GM04503 (cell line): ENCODE measurements at places on chromosomes 4 and X.
A peak's percentile ranks its signal among the peaks of the same experiment; 100 is the strongest.

GRCh38 chrX:47664737-47665136 lies 5.8 kb upstream of the UXT start:
- no peak for DNase-seq

- DNase-seq, result no peak
These were observed 578.2 kb downstream of the FAM133A start for GRCh38 chrX:94252211-94252610.

GRCh38 chr4:99815597-99816011 lies 1.0 kb upstream of the DAPP1 start:
- no peak for DNase-seq

- DNase-seq, result no peak
These were observed 139.8 kb upstream of the VCX3A start for GRCh38 chrX:6674734-6675133.

DNA sequence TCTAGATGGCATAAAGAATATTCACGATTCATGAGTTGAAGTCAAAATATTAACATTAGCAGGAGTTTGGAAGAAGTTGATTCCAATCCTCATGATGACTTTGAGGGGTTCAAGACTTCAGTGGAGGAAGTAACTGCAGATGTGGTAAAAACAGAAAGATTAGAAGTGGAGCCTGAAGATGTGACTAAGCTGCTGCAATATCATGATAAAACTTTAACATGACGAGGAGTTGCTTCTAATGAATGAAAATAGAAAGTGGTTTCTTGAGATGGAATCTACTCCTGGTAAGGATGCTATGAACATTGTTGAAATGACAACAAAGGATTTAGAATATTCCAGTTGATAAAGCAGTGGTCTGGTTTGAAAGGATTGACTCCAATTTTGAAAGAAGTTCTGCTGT lies 70.1 kb upstream of the TMLHE start:
- DNase-seq, result no peak

DNA sequence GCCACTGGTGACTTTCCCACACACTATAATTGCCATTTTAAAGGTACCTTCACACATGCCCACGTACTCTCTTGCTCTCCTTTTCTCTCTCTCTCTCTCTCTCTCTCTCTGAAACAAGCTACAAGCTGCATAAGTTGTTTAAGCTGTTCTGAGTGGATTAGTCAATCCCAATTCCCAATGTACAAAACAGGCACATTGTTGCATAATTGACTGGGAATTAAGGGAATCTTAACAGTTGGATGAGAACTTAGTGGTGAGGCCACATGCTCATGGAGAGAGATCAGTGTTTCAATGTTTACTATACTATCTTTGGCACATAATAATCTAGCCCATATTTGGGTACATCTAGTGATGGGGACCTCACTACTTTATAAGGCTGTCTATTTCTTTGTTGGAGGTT lies 123.3 kb downstream of the ARHGEF9 start:
- no peak for DNase-seq

- peak; percentile 88 for DNase-seq
These were observed 28.5 kb upstream of the FGF5 start for GRCh38 chr4:80237992-80238391.

DNA sequence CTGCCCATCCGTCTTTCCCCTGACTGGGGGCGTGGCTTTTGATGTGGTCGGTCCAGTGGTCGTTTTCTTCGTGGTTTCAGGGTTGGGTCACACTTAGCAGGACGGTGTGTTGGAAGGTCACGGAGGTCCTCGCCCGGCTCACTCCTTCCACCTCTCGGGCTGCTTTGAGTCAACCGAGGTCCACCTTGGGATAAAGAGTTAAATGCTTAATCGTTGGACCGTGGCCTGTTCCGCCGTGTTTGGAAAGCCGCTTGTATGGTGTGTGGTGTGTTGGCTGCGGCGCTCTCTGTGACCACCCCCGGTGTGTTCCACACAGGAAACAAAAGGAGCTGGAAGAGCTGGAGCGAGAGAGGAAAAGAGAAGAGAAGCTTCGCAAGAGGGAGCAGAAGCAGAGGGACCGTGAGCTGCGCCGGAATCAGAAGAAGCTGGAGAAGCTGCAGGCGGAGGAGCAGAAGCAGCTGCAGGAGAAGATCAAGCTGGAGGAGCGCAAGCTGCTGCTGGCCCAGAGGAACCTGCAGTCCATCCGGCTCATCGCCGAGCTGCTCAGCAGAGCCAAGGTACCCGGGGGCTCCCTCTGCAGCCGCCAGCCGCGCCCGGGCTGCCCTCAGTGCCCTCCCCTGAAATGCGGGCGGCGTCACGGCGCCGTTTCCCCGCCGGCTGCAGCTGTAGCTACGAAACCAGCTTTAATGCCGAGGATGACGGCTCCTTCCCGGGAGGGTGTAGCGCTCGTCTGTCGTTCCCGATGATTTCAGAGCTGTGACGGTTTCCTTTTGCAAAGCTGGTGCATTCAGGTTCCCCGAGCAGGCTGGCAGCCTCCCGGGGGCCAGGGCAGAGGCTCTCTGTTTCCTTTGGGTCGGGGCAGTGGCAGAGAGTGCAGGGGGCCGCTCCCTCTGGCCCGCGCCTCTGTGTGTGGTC lies 7.7 kb downstream of the AKAP17A start:
- DNase-seq, result no peak

DNA sequence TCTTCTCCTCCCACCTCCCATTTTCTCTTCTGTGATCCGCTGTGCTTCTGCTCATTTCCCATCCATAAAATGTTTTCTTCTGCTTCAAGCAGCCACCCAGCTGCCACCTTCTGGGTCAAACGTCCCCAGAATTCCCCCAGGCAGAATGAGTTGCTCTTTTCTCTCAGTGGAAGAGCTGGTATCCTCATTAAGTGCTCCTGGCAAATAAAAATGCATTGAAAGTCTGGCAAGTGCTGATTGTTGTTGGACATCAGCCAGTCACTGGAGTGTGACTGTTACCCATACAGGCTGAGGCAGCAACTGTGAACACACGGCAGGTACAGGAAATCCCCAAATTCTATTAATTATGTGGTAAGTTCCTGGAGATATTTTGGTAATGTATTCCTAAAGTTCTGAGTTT lies 52.6 kb downstream of the LIMCH1 start:
- no peak for DNase-seq

DNA sequence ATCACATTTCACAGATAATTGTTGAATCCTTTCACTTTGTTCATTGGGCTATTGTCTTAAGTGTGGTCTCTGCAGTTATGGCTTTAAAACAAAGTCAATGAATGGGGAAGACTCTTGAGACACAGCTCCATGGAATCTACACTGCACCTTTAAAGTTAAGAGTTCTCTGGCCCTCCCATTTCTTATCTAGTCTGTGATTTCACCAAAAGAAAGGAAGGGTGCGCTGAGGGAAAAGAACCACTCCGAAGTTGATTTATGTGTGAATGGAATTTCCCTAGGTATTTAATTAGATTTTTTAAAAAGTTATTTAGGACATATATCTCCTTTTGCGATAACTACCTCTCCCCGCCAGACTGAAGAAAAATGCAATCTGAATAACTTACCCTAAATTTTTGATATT lies 2.5 kb downstream of the SEPTIN11 start:
- no peak for DNase-seq

DNA sequence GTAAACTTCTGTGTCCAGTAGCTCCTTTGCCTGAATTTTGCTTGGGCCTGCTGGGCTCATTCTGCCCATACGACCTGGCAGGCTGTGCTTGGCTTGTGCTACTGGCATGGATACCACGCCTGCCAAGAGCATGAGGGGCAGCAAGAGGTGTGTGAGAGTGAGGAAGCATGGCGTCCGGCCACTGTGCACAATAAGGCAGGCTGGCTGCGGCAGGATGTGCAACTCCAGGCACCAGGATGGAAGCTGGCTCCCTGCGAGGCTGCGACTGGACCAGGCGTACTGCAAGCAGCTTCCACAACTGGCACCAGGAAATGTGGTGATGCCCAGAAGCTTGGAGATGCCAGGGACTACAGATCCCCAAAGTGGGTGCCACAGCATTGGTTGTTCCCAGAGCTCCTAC lies 709.3 kb downstream of the PCDH18 start:
- DNase-seq, result no peak

GRCh38 chr4:10028910-10029309 lies 7.6 kb upstream of the SLC2A9 start:
- no peak for DNase-seq

- DNase-seq, result no peak
These were observed 10.0 kb downstream of the TXLNG start for GRCh38 chrX:16796298-16796697.

DNA sequence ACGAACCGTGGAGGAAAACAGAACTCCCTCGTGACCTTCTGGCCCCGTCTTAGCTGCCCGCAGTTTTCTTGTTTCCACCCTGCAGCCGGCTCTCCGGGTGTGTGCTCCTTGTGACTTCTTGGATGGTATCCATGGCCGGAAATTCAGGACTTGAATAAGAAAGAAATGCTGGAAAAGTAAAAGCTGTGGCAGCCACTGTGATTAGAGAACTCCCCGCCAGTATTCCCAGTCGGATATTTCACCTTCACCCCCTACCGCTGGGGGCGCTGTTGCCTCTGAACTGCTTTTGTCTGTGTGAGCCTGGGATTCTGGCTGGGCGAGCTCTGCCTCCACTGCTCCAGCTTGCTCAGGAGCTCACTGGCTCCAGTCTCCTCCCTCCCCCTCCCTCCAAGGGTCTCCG lies 41.5 kb upstream of the CYP4V2 start:
- no peak for DNase-seq

GRCh38 chr4:137614491-137614890 lies 82.2 kb upstream of the PCDH18 start:
- no peak for DNase-seq

DNA sequence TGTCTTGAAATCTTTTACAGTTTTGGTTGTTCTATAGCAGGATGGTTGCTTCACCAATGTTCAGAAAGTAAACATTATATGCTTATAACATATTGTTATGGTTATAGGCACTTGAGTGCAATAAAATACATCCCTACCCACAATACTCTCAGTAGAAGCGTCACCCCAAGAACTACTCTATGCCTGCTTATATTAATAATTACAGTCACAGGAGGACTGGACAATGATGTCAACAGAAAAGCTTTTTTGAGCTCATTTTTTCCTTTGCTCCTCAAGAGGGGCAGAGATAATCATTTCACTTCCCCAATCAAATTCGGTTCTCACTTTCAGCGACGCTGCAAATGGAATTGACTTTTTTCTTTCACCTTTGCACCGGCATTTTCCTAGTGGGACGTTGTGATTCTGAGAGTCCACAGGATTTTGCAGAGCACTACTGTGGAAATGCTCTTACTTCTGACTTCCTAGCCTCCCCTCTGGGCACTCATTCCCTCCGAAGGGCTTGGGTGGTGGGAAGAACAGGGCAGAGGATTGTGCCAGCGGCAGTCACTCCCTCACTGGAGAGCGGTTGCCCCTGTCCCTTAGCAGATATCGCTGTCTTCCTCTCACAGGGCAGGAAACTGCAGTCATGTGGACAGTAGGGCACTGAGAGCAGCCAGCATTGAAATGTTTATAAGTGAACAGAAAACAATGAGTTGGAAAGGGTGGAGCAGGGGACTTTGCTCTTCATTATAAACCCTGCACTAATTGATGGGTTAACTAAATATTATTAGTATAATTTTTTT lies 24.9 kb upstream of the SGMS2 start:
- DNase-seq, result no peak

GRCh38 chr4:8364141-8364540 lies 76.4 kb downstream of the ACOX3 start:
- DNase-seq, result no peak

DNA sequence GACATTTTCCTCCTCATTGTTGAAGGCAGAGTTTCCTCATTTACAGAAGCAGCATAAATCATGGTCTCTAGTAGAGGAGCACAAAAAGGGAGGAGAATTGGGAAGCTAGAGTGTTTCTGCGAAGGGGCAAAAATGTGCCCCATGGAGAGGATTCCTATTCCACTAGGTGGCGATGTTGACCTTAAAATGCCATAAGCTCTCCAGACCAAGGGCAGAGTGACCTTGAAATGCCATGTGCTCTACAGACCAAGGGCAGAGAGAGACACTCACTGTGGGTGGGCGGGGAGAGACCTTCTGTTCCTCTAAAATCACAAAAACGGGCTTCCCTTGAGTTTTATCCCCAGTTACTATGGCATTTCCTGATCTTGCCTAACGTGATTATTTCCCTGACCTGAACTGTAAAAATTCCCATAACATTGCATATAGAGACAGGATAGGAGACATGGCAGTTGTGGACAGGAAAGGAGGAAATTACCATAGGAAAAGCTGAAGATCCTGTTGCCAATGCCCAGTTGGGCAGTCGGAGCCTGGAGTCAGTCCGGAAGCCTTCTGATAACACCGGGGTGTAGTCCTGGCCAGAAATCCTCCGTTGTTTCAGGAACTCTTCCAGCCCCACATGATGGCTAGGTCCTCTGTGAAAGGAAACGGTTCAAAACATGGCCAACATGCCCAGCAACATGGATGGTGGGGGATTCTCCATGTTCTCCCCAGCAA lies 567.7 kb downstream of the MAGEB5 start:
- DNase-seq, result no peak

GRCh38 chrX:137051978-137052642 lies 18.3 kb upstream of the GPR101 start:
- no peak for DNase-seq
